ENCODE measurements at places on chromosomes 16 and 17.

DNA sequence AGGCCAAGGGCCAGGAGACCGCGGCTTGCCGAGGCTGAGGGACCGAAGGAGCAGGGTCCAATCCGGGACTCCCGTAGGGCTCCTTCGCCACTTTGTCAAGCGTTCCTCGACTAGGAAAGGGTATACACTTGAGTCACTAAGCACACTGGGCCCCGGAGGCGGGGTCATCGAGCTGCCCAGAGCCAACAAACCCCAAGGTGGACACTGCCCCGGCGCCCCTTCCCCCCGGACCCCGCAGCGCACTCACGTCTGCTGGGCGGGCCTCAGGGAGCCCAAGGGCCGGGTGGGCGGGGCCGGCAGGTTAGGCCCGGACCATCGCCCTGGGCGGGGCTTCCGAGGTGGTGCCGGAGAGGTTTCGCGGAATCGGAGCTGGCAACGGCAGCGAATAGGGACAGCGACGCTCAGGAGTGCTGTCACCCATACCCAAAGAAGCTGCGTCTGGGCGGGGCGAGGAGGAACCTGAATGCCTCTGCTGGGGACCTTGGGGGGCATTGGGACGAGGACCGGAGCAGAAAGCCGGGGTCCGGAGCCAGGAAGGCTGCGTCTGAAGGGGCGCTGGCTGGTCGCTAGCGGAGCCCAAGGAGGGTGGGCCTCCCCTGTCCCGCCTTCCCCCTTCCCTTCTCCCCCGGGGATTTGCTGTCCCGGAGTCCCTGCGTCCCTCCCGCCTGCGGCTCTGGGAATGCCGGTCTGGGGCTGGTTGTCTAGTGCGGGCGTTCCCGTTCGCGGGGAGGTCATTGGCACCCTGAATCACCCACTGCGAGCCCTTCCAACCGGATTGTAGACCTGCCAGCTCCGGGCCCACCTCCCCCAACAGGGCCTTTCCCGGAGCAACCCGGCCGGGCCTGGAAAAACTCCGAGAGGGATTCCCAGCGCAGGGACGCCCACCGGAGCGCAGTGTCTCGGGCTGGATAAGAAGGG is 118.2 kb upstream of the SMURF2 start:
- DNase-seq: peak; percentile 60

DNA sequence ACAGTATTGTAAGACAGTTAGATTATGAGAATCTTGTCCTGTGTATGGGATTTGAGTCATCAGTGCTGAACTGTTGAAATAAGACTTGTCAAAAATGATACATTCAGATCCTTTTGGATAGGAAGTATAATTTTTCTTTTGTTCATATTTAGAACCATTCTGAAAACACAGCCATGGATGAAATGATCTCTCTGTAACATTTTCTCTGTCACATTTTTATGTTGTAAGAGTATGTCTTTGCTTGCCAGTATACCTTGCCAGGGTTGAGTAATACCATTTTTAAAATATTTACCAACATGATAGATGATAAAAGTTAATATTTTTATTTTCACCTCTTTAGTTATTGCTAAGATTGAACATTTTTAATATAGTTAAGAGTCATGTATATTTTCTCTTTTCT is 45.0 kb downstream of the NSRP1 start:
- no peak for DNase-seq

GRCh38 chr17:859061-859823 is 77.1 kb downstream of the MRM3 start:
- DNase-seq: no peak

GRCh38 chr16:87654826-87655225 is 52.5 kb downstream of the JPH3 start:
- no peak for DNase-seq

DNA sequence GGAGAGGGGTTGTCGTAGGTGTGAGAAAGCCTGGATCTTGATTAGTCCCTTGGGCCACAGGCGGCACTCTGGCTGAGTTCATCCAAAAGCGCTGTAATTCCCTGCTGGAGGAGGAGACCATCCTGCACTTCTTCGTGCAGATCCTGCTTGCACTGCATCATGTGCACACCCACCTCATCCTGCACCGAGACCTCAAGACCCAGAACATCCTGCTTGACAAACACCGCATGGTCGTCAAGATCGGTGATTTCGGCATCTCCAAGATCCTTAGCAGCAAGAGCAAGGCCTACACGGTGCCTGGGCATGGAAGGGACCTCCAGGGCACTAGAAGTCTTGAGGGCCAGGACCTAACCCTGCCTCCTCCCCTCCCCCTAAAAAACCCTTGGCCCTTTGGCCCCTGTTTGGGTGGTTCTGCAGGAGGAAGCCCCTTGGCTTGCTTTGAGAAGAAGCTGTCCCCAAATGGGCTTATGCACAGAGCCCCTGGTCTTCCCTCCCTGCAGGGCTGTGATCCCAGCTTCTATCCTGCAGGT is 6.2 kb downstream of the NEK8 start:
- DNase-seq: no peak

- no peak for DNase-seq
Observed at GRCh38 chr17:70984873-70985272, 815.5 kb downstream of the KCNJ2 start.

DNA sequence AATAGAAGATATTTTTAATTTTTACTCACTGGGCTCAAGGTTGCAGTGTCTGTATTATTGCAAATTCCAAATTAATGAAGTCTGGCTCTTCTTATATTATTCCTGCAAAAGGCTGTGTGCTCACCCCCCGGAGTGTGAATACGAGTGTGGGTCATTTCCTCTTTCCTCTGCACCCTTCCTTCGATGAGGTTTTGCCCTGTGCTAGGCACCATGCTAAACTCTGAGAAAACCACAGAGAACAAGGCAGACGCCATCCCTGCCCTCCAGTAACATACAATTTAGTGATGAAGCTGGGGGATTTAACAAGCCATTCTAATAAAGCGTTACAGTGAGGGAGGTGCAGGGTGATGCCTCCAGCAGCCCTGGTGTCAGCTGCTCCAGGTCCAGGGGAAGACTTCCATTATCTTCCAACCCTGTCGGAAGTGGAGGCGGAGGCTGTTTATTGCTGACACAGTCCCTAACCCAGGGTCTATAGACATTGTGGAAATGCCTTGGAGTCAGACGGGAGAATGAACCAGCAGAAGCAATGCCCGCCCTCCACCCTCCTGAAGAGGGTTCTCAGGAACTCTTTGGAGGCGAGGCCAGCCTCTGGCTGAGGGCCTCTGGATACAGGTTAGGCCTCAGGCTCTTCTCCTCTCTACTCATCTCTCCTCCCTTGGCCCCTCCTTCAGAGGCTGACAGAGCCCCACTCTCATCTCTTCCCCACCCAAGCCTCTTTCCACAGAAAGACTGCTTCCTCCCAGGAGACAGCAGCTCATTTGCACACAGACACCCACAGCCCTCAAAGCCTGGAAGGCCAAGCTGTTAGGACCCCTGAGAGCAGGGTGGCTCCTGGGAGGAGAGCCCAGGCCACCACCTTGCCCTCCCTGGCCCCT is 2.0 kb upstream of the ACE start:
- DNase-seq: no peak

GRCh38 chr17:47267354-47267828 is 13.8 kb downstream of the ITGB3 start:
- DNase-seq: no peak

DNA sequence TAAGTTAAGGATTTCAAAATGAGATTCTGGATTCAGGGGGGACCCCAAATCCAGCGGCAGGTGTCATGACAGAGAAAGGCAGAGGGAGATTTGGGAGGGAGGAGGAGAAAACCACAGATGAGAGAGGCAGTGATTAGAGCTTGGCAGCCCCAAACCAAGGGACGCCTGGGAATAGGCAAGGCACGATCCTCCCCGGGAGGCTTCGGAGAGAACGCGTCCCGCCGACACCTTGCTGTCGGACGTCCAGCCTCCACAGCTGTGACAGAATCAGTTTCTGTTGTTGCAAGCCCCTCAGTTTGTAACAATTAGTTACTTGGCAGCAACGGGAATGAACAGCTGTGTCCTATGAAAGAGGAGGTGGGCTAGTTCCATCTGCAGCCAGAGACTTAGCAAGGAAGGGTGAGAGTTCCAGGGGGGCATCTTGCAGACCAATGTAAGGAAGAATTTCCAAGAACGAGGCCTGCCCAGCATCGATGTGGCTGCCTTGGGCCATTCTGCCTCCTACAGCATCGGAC is 110.7 kb upstream of the SDK2 start:
- DNase-seq: no peak

- no peak for DNase-seq
Observed at GRCh38 chr17:17725011-17725751, 43.9 kb downstream of the RAI1 start.

Data from stimulated activated CD8-positive, alpha-beta memory T cell treated with anti-CD3 and anti-CD28 coated beads, Interleukin-2, amount 100 ng/mL, for 48 hours (primary cell).